ENCODE measurements at places on chromosomes 5 and 9.

DNA sequence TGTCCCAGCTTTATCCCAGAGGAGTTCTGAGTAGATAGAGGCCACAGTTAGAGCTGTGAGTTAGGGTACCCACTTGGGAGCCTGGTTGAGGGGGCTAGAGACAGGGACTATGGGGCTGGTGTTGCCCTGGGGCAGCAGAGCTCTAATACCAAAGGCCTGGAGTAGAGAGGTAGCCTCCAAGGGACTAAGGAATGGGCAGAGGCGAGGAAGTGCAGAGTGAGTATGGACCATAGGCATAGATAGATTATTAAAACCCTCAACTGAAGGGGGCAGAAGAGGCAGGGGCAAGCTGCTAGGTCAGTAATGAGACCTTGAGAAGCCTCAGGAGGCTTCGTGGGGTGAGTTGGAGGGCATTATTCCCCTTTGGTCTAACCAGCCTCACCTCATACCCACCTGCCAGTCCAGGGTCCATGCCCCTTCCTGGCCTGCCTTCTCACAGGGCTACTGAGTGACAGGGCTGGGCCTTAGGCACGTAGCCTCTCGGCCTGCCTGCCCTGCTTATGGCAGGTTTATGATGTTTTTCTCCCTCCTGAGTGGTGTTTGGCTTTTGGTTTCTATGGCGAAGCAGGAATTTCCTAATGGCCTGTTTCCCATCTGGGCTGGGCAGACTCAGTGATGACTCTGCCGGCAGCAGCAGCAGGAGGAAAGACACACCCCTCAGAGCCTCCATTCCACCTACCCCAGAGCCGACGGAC is 8.0 kb downstream of the PDLIM4 start:
- DNase-seq, result peak; percentile 94

- DNase-seq, result no peak
These were observed 2.4 kb downstream of the SAPCD2 start for GRCh38 chr9:137067860-137068538.

GRCh38 chr9:96721731-96722429 is 56.0 kb downstream of the ZNF510 start:
- DNase-seq, result no peak

GRCh38 chr5:151186538-151186937 is 29.0 kb upstream of the ANXA6 start:
- no peak for DNase-seq

- DNase-seq, result no peak
These were observed 28.7 kb downstream of the DIAPH1 start for GRCh38 chr5:141590127-141590526.

DNA sequence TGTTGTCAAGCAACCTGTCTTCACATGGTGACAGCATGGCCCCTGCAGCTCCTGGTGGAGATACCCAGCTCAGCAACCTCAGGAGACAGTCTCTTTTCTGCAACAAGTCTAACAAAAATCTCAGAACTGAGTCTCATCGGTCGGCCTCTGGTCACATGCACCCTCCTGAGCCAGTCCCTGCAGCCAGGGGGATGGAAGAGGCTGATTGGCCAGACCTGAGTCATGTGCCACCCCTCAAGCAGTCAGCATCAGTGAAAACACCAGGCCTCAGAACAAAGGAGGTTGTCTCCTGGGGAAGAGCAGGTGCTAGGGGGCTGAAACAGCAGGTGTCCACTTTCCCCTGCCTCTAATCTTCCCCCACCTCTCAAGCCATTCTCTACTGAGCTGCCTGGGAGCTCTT is 54.4 kb downstream of the SMIM23 start:
- DNase-seq, result no peak

- DNase-seq, result peak; percentile 53
These were observed 1.7 kb downstream of the PPARGC1B start for GRCh38 chr5:149731617-149732323.

DNA sequence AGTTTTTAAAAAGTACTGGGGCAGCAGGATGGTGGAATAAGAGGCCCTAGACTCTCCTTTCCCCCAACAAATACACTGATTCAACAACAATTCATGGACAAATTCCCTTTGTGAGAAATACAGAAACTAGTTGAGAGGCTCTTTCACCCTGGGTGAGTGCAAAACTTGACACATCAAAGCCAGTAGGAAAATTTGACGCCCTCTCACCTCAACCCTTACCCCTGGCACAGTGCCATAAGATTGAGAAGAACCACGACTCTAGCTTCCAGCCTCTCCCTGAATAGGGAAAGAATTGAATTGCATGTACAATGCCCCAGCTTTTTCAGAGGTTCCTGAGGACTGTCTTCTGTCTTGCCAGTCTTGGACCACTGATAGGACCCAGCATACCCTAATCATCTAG is 12.3 kb downstream of the KIF4B start:
- DNase-seq, result no peak

- no peak for DNase-seq
These were observed 70.2 kb downstream of the SLC25A46 start for GRCh38 chr5:110809006-110809405.

DNA sequence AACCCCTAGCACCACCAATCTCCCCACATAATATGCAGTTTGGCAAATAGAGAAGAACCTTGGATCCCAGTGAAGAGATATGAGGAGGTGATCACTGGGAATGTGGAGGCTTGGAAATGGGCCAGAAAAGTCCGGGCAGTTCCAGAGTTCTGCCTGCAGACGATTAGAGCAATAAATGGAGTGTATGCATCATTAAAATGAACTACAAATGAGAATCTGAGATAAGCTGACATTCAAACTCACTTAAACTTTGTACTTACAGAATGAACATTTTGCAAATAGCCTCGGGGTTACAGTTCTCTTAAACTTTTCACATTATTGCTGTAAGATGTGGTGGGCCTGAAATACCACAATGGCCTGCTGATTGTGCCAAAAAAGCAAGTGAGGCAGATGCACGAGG is 23.0 kb upstream of the LHFPL2 start:
- no peak for DNase-seq

DNA sequence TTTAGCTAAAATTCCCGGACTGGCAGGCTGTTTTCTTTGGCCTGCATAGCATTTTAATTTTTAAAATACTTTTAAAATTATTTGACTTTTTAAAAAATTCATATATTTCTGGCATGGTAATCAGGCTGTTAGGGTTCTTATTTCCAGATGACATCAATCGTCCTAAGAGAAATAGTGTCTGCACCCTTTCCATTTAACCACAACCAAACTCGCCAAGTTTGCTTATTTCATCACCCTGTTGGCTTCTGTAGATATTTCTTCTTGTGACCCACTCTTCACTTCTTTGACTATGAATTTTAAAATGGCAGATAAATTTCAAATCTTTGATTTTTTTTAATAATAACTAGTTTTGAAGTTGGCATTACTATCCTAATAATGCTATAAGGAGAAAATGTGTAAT is 675.7 kb upstream of the FTMT start:
- no peak for DNase-seq

- no peak for DNase-seq
These were observed 152.9 kb downstream of the GABBR2 start for GRCh38 chr9:98555651-98556465.

DNA sequence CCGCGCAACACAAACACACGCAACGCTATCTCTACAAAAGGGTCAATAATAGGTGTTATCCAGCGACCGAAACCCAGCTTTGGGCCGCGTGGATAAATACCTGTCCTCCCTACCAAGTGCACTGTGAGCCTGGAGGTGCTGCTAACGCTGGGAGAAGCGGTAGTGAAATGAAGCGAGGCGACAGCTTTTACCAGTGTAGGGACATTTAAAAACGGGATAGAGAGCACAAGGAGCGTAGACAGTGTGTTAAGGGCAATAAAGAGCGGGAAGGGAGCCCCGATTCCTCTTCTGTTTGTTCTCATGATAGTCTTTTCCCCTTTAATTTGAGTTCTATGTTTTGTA is 421 bp upstream of the DEPDC1B start:
- no peak for DNase-seq

DNA sequence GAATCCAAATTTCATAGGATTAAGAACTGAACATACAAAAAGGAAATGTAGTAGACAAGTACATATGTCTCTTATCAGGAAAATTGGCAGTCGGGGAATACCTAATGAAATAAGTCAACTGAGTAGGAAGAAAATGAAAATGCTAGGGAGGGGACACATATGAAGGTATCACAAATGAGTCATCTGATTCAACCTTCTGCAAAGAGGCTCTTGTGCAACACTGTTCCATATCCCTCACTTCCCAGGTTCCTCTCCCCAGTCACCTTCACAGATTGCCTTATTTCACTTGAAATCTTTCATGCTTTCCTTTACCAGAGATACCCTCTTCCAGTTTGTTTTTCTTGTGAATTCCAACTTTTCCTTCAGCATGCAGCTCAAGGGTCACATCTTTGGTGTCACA is 139.0 kb downstream of the RFX3 start:
- no peak for DNase-seq

GRCh38 chr5:136047858-136048257 is 19.1 kb downstream of the TGFBI start:
- no peak for DNase-seq

GRCh38 chr5:68046445-68046844 is 169.1 kb upstream of the PIK3R1 start:
- peak; percentile 97 for DNase-seq

DNA sequence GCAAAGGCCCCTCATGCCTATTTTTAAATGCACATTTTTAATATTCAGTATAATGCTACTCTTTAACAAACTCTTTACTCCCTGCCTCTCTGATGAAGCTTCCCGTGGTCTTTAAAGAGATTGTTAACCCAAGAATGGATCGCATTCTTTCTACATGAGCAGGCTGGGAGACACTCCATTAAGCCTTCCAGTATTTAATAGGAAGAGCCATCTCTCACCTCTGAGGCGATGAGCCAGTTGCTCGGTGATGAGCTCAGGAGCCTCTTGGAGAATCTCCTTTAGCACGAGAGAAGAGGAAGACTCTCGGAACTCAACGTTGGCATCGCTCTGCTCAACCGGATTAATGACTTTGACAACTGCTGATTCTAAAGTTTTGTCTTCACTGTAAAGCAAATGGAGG is 59.6 kb downstream of the PRUNE2 start:
- no peak for DNase-seq

Data from HS-5 (cell line).